ENCODE measurements at places on chromosomes 12 and 14. TPM values are rescaled to one million over a fixed set of nuclear protein-coding genes. Genes with fewer than 3 reads are reported as not detected.

Gene ISCU
- 207 TPM for total RNA-seq

Gene NKX2-1
- total RNA-seq, result not detected

Gene GLS2
- 1.7 TPM for total RNA-seq

Gene KRT73
- not detected for total RNA-seq

Gene WASHC4
- total RNA-seq, result 130 TPM

Gene PHETA1
- total RNA-seq, result 14.6 TPM

Gene ING4
- total RNA-seq, result 9.7 TPM

Gene PRKAG1
- total RNA-seq, result 40.0 TPM
